Activated CD4-positive, alpha-beta T cell treated with anti-CD3 and anti-CD28 coated beads for 4 hours (primary cell): ENCODE measurements at places on chromosomes 3 and 15.

DNA sequence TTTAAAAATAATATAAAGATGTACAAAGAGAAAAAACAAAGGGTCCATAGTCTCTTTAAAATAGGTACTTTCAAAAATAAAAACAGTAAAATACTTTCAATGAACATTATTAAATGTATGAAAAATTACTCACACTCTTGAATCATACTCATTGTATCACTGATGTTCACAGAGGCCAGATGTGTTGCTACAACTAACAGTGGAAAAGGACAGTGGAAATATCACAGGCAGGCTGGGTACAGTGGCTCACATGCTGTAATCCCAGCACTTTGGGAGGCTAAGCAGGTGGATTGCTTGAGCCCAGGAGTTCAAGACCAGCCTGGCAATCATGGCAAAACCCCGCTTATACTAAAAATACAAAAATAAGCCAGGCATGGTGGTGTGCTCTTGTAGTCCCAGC is 26.8 kb downstream of the NPHP3 start:
- no peak for DNase-seq

GRCh38 chr3:188510366-188510765 is 356.4 kb downstream of the LPP start:
- DNase-seq = no peak

- no peak for DNase-seq
Observed at GRCh38 chr15:37078566-37078965, 21.8 kb downstream of the MEIS2 start.

DNA sequence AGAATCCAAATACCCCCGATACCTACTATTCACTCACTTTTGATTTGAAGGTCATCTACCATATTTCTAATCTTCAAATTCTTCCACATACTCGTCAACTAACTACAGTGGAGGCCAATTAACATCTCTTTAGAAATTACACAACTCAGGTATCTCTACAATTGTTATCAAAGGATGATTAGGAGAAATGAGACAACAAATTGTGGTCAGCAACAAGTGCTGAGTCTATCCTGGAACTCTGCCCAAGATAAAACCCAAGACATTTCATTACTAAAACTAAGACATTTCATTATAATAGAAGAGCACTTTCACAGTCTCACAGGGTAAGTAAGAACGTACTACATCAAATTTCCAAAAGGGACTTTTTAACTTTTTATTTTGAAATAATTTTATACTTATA is 100.0 kb downstream of the TBC1D5 start:
- no peak for DNase-seq

DNA sequence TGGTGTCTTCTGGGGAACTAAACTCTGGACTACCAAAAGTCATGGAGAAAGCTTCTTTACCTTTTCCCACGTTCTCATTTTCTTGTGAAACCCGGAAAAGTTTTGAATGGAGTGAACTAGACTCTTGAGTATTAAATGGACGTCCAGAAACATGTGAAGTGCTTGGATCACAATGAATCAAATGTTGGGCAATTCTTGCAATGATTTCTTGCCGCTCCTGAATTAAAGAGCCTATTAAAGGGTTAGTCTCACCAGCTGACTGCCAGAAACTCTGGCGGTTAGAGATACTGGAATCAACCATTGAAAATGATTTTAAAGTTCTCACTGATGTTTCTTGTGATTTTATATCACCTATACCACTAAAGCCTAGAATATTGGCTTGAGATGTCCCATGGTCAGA is 40.8 kb upstream of the ARPP19 start:
- DNase-seq = no peak

DNA sequence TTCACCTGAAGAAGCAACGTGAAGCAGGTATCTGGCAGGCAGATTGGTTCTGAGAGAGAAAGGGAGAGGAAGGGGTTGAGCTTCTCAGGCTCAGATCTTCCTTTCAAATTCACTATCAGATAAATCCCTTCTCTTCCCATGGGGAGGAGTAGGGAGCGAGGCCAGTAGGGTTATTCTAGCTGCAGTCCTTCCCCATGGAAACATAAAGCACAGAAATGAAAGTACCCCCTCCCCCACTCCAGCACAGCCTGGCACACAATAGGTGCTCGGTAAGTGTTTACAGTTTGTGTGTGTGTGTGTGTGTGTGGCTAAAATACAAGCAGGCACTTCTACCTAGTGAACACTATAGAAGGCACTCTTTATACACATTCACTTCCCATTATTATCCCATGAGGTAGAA is 20.8 kb upstream of the VPS8 start:
- no peak for DNase-seq

DNA sequence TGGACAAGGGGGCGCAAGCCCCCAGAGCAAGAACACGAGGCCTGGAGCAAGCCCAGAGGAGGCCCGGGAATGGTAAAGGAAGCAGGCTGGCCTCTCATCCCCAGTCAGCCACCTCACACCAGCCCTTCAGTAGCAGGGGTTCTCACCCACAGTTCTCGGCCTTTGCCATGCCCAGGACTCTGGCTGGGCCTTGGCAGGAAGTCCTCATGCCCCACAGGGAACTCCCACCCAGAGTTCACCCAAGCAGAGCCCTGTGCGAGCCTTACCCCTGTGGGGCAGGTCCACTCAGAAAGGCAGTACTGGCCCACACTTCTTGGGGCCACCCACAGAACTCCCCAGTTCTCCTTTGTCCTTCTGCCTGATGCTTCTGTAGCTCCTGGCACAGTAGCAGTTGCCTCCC is 30.3 kb downstream of the CYP11A1 start:
- no peak for DNase-seq

DNA sequence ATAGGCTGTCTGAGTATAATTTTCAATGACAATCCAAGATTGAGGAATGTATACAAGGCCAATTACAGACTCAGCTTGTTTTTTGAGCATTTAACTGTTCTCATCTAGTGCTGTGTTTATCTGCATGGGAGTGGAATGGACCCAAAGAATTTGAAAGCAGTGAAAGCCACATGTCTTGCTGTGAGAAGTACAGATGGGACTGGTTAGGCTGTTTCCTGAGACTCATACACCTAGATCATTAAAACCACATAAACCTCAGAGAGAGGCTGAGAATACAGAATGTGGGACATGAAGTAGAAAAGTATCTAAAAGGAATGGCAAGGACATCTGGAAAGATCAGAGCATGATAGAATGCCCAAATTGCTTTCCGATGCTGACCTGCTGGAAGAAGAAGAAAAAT is 224.6 kb downstream of the NLGN1 start:
- DNase-seq = no peak

GRCh38 chr15:27993996-27994780 is 104.9 kb downstream of the OCA2 start:
- DNase-seq = no peak

GRCh38 chr15:92623435-92623834 is 32.1 kb downstream of the FAM174B start:
- no peak for DNase-seq

DNA sequence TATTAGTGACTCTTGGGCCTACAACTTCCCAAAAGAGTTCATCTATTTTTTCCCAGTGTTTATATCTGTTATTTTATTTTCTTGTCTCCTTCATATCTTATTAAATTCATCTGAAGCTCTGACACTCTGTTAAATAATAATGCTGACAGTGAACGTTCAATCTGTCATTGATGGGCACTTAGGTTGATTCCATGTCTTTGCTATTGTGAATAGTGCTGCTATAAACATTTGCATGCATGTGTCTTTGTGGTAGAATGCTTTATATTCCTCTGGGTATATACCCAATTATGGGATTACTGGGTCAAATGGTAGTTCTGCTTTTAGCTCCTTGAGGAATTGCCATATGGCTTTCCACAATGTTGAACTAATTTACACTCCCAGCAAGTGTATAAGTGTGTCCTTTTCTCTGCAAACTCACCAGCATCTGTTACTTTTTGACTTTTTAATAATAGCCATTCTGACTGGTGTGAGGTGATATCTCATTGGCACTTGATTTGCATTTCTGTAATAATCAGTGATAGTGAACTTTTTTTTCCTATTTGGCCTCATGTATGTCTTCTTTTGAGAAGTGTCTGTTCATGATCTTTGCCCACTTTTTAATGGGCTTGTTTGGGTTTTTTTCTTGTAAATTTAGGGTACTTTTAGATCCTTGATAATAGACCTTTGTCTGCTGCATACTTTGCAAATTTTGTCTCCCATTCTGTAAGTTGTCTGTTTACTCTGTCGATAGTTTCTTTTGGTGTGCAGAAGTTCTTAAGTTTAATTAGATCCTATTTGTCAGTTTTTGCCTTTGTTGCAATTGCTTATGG is 122.5 kb downstream of the LEKR1 start:
- DNase-seq = no peak

DNA sequence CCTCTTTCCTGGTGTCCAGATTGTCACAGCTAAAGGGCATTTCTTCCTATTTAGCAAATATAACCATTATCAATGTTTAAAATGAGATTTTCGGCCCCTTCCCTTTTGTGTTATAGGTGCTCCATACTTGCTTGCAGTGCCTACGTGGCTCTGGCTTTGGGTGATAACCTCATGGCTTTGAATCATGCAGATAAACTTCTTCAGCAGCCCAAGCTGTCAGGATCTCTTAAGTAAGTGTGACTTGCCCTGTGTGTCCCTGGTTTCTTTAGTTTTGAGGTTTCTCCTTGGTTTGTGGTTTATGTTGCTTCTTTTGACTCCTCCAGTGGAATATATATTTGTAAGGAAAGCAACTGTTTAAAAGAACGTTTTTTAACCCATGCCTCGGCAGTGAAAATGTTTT is 58.5 kb upstream of the TRIM71 start:
- DNase-seq = no peak

- DNase-seq = no peak
Observed at GRCh38 chr3:119220970-119221667, 19.6 kb downstream of the B4GALT4 start.

GRCh38 chr3:112606098-112606497 is 34.8 kb downstream of the CCDC80 start:
- no peak for DNase-seq

DNA sequence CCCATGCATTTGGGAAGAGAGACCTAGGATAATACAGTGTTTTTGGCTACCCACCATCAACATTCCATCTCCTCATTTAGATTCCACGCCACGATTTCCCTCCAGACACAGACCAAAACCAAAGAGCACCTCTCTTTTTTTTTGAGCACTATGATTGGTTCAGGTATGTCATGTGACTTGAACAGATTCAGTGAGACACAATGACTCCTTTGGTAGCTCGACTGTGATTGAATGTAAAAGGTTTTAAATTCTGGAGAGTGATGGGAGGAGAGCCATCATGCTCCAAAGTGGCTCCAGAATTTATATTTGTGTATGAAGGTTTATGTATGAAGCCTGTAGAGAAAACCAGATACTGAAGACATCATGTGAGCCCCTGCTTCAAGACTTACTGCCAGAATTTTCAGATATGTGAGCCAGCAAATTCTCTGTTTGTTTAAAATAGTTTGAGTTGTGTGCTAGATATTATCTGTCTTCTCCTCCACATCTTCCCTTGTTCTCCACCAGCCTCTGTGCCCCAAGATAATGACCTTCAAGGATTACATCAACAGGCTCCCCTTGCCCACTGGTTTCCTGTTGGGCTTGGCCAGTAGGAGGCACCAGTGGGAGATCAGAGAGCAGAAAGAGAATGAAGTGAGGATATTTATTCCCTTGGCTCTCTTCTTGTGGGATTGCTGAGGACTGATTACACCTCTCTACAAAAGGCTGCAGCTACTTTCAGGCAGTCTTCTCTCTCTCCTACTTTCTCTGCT is 12.5 kb downstream of the MYD88 start:
- DNase-seq = no peak

GRCh38 chr3:18766974-18767373 is 341.8 kb upstream of the SATB1 start:
- DNase-seq = no peak

DNA sequence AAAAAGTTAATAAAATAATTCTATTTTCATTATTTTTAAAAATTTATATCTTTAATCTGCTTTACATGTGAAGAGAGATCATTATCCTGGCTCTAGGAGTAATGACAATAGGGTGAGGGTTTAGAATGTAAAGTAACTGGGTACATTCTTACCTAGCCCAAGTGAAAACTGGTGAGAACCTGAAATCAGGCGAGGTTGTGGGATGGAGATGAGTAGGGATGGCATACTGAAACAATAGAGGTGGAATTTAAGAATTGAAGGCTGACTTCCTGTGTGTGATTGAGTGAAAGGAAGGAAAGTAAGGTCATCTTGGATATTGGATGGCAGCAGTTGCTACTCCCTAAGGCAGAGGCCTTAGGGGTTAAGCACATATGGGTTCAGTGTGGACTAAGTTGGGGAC is 82.7 kb downstream of the MYRIP start:
- DNase-seq = no peak

- no peak for DNase-seq
Observed at GRCh38 chr15:60061758-60062157, 57.6 kb downstream of the FOXB1 start.

DNA sequence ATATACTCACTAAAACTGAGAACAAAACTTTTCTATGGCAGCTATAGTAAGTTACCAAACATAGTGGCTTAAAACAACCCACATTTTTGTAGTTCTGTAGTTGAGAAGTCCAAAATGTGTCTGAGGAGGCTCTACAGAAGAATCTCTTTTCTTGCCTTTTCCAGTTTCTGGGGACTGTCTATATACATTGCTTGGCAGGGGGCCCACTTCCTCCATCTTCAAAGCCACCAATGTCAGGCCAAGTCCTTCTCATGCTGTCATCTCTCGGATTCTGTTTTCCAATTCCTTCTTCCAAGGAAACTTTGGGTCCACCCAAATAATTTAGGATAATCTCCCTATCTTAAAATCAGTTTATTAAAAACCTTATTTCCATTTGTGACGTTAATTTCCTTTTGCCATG is 92.7 kb downstream of the DLG1 start:
- no peak for DNase-seq

GRCh38 chr3:178658694-178659325 is 122.6 kb downstream of the KCNMB2 start:
- no peak for DNase-seq

- DNase-seq = no peak
Observed at GRCh38 chr15:92273723-92274122, 120.0 kb upstream of the ST8SIA2 start.

- DNase-seq = no peak
Observed at GRCh38 chr3:169242708-169243513, 420.6 kb downstream of the MECOM start.

DNA sequence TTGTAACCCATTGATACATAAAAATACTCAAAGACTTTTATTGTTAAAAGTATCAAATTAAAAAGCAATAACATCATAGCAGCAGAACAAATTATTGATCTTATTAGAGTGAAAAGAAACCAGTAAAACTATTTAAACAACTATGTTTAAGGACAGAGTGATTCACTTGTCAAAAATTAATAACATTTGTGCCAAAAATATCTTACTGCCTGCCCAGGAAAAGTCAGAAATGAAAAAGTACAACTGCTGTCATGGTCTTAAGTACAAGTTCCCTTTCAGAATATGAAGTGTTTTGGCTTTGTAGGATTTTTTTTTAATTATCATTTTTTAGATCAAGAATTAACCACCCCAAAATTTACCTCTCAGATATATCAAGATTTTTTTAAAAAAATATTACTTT is 3.4 kb downstream of the IFT57 start:
- no peak for DNase-seq

DNA sequence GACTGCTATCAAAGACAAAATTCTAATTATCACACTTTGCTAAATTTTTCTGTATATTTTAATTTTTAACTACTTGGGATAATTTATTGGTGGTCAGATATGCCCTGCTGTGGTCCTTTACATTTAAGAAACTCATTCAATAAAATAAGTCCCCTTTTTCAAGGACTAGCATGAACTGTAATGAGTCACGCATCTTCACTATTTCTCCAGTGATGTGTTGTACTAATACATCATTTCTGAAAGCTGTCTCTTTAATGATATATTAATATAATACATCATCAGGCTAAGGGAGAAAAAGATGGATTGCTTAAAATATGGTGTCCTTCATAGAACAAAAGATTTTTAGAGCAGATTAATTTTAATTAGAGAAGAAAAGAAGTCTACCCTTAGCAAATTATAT is 901.4 kb downstream of the DIPK2A start:
- no peak for DNase-seq
